ENCODE measurements at places on chromosomes 2 and 18.

GRCh38 chr2:48406116-48406515 lies 123.8 kb upstream of the STON1 start:
- DNase-seq: no peak

GRCh38 chr2:233711312-233712008 lies 1.2 kb upstream of the UGT1A5 start:
- peak; percentile 20 for DNase-seq

DNA sequence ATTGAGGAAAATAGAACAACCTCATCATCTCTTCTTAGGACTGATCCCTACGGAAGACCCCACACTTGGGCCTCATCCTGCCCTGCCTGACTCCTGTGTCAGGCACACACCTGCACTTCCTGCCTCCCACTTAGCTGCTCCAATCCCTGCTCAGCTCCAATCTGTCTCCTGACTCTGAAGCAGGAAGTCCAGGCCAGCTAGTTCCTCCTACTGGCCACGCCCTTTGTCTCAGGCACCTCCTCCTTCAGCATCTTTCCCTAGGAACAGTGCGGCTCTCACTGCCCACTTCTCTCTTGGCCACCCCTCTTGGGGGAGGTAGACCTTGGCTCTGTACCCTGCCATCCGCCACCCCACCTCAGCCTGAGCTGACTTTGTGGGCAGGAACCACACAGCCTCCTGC lies 135.8 kb downstream of the CELF4 start:
- no peak for DNase-seq

- DNase-seq: no peak
Measured at GRCh38 chr2:159013103-159013502, 44.7 kb downstream of the TANC1 start.

- peak; percentile 74 for DNase-seq
Measured at GRCh38 chr18:58669731-58670378, 1.4 kb upstream of the MALT1 start.

DNA sequence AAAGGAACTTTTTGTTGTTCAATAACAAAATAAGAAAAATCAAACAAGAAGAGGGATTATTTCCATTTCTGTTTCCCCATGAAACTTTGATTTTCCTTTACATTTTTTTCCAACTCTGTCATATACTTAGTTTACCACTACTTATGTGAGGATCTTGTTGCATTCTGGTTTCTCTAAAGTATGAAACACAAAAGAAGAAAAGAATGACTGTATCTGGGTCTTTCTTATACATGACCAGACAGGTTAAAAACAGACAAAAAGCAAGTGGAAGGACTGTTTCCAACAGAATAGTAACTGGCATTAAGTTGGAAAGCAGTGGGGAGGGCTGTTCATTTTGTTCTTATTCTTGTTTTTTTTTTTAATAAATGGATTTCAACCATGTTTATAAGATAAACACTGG lies 1207.8 kb upstream of the FAM98A start:
- no peak for DNase-seq

GRCh38 chr2:121943285-121943684 lies 187.8 kb downstream of the TSN start:
- no peak for DNase-seq

GRCh38 chr2:46887028-46887885 lies 28.3 kb downstream of the MCFD2 start:
- DNase-seq: no peak

DNA sequence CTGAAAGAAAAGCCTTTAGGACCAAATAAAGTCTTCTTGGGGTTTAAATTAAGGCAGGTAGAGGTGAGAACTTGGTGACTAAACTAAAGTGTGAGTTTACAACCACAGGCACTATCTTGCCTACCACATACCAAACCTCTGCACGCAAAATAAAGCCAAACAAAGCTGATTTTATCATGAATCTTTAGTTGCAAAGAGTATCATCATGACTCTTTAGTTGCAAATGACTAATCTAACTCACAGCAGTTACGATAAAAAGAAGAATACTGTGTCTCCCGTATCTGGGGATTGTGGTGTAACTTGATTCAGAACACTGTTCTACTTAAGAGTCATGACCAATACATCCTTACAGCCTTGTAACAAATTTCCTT lies 11.2 kb downstream of the CFAP210 start:
- DNase-seq: no peak

DNA sequence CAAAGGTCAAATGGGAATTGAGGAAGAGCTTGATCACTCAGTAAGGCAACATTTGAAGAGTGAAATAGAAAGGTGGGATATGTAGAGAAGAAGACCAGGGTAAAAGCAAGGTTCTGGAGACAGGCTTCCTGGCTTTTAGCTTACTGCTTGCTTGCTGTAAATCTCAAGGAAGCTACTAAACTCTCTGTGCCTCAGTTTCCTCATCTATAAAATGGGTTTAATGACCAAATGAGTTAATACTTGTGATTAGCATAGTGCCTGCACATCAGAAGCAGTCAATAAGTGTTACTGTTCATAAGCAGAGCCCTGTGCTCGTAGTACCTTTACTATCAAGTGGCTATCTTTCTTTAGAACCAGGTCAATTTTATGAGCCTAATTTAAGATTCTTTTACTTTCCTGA lies 222.2 kb upstream of the ITGA4 start:
- DNase-seq: no peak

DNA sequence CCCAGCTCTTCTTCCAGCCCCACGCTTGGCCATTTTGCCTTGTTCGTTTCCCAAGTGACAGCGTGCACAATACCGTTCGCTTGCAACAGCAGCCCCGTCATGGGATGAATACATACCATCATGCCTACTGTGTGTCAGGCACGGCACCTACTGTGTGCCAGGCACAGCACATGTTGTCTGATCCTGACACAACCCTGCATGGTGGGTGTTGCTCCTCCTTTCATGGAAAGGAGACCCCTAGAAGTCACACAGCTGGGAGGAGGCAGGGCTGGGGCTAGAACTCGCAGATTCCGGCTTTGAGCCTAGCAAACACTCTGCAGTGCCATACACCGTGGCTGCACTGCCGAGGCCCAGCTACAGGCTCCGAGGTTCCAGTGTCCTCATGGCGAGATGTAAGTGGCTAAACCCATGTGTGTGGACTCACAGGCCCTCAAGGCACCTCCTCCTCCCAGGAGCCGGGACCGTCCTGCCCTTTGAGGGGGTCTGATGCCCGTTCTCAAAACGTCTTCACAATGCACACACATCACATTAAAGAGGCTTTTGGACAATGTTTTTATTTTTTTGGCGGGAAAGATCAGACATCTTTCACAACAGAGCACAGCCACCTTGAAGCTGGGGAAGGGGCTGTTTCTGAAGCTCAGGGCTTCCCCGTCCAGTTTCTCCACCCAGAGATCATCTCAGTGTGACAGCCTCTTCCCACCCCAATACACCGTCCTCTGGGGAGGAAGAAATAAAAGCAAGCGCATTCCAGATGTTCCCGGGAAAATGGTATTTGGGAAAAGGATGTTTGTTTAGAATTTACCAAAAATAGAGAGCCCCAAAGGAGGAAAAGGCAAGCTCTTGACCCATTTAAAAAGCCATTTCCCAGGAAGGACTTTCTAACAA lies 64.9 kb downstream of the HS1BP3 start:
- DNase-seq: no peak

DNA sequence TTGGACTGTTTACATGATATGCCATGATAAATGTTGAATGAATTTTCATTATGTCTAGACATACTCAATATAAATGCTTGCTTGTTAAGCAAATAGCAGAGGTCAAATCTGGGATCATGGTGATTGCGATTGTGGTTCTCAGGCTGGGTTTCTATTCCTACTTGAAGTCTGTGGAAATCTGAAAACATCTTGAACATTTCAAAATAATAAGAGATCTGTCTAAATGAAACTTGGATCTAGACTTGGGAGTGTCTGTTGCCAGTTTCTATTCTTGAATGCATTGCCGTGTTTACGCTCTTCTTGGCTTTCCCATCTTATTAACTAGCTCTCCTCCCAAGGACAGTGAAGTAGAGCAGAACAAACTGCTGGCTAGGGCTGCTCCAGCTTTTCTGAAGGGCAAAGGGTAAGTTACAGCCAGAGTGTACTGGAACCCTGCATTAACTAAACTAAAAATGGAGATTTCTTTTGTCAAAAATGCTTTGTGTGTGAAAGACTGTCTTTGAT lies 127.7 kb downstream of the DTNA start:
- DNase-seq: no peak

- DNase-seq: no peak
Measured at GRCh38 chr2:142585785-142586184, 291.7 kb upstream of the KYNU start.

DNA sequence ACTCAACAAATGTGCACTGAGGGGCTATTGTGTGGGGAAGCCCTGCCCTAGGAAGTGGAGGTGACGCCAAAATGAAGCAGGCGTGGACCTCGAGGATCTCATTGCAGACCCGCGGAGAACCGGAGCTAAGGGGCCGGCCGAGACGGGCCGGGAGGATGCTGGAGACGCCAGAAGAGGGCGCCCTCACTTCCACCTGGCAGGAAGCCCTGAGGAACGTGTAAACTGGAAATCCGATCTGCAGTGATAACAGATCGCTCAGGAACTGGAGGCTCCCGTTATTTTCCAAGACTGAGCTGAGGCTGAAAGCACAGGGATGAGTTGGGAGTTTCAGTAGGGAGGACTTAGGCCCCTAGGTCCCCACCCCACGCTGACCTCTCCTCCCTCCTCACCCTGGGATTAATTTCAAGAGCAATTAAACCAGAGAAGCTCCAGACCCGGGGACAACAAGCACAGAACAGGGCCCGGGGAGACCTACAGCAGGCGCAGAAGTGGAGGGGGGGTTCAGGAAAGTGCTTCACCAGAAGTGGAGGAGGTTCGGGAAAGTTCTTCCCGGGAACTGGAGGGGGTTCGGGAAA lies 7.7 kb upstream of the COL6A3 start:
- DNase-seq: no peak

- DNase-seq: no peak
Measured at GRCh38 chr2:198376677-198377076, 572.3 kb downstream of the PLCL1 start.

DNA sequence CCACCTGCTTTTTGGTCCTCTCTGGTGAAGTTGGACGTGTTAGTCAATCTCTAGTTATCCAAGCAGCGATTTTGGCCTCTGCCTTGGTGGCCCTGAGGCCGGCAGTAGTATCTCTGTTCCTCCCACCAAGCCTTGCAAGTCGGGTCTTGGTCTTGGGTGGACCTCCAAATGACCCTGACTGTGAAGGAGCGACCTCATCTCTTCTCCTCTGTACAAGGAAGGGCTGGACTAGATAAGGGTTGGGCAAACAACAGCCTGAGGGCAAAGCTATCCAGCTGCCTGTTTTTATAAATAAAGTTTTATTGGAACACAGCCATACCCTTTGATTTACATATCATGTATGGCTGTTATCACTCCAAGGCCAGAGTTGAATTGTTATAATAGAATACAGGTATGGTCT lies 74.6 kb upstream of the FOSL2 start:
- no peak for DNase-seq

DNA sequence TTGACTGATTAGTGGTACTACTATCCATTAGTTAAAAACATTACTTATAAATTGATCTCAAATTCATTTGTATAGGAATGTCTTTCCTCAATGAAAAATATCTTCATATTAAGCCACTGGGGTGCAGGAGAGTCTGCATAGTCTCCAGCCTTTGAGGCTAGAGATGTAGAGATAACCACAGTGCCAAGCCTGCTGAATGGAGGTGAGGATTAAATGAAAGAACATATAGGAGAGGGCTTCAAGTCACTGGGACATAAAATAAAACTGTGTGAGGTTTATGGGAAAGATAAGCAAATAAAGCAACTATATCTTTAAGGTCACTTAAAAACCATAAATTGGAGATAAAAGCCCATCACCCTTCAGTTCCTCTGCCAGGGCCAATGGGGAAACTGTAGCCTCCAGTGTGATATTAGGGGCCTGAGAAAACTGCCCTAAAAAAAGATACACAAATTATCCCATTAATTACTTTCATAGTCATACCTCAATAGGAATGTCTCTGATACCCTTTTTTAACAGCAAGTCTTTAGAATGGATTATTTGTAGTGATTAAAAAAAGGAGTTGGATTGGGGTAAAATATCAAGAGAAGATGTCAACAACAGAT lies 27.6 kb downstream of the GALNT3 start:
- no peak for DNase-seq

- no peak for DNase-seq
Measured at GRCh38 chr18:76801567-76802505, 20.5 kb upstream of the ZNF236 start.

GRCh38 chr2:134479696-134480330 lies 225.9 kb downstream of the MGAT5 start:
- DNase-seq: no peak

DNA sequence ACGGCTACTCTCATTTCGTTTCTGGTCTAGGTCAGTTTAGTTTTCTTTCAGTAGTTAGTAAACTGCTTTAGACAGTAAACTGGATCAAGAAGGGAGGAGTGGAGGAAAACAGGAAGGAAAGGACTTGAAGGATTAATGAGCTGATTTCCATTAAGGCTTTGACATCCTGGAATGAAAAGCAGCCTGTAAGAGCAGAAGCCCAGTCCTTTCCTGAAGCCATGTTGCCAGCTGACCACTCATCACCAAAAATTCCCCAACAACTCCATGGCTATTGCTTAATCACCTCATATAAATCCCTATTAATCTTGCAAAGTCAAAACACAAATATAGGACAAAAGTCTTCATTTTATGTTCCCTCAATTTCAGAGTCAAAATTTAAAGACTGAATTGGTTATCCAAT lies 113.7 kb upstream of the ZFP36L2 start:
- DNase-seq: no peak

DNA sequence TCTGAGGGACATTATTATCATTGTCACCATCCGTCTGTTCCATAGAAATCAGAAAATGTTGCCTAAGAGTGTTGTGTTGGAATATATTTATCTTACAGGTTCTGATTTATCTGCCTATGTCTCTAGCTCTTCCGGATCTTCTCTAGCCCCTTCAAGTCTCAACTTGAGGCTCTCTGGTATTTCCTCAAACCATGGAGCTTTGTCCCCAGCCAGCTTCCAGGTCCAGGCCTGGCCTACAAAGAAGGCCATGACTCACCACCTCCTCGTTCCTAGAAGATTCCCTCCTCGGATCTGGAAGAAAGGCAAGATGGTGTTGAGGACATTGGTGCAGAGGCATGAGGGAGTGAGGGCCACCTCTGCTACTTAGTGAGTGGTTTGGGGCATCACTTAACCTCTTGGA lies 122.1 kb upstream of the TRIB2 start:
- no peak for DNase-seq

GRCh38 chr2:106053116-106053515 lies 141.0 kb downstream of the UXS1 start:
- DNase-seq: no peak

- DNase-seq: no peak
Measured at GRCh38 chr2:3651691-3652648, 6.0 kb upstream of the ALLC start.

Data from Panc1 (cell line).